Muscle of leg (tissue), 16 donors: ENCODE measurements at places on chromosomes 5 and 9. TPM values are rescaled to one million over a fixed set of nuclear protein-coding genes. Genes with fewer than 3 reads are reported as not detected.

GRXCR2 gene
- not detected for total RNA-seq

TRPM3 gene
- 0.49 TPM for total RNA-seq

SNCAIP gene
- 10.3 TPM for total RNA-seq

ZNF189 gene
- total RNA-seq = 26.1 TPM

ISCA1 gene
- 31.6 TPM for total RNA-seq

PCDHGA9 gene
- total RNA-seq = 3.8 TPM

ANKRD33B gene
- 1.7 TPM for total RNA-seq

EQTN gene
- 0.13 TPM for total RNA-seq

TNFSF15 gene
- total RNA-seq = 0.35 TPM

PDE8B gene
- total RNA-seq = 2.0 TPM

BTNL3 gene
- total RNA-seq = not detected

CCDC183 gene
- 0.84 TPM for total RNA-seq

CLIC3 gene
- 0.27 TPM for total RNA-seq

MARVELD2 gene
- 0.31 TPM for total RNA-seq

PPIC gene
- total RNA-seq = 24.3 TPM

CBY3 gene
- not detected for total RNA-seq

IL5 gene
- not detected for total RNA-seq

PCDHGA8 gene
- total RNA-seq = 1.6 TPM

INSL4 gene
- total RNA-seq = not detected

SFXN1 gene
- 21.6 TPM for total RNA-seq

MYORG gene
- total RNA-seq = 8.1 TPM

NTNG2 gene
- total RNA-seq = 0.58 TPM

SLC34A1 gene
- total RNA-seq = not detected

OBP2B gene
- not detected for total RNA-seq

HTR4 gene
- total RNA-seq = not detected

PCDHB11 gene
- total RNA-seq = 4.3 TPM

HMGCR gene
- total RNA-seq = 14.0 TPM

HACD4 gene
- total RNA-seq = 1.3 TPM

TAF1L gene
- under 0.01 TPM for total RNA-seq

ZNF354C gene
- 11.0 TPM for total RNA-seq

QRFP gene
- not detected for total RNA-seq

ACOT12 gene
- 0.18 TPM for total RNA-seq

PRR7 gene
- 0.93 TPM for total RNA-seq

NSMF gene
- total RNA-seq = 9.9 TPM

TMEM232 gene
- 2.7 TPM for total RNA-seq

OR1J2 gene
- total RNA-seq = not detected

ZBTB34 gene
- 9.8 TPM for total RNA-seq

TAF11L11 gene
- total RNA-seq = not detected

CCL28 gene
- 0.22 TPM for total RNA-seq

IFNA2 gene
- 0.09 TPM for total RNA-seq

SLC26A2 gene
- 11.9 TPM for total RNA-seq
